ENCODE measurements at places on chromosomes 6 and 20.
A peak's percentile ranks its signal among the peaks of the same experiment; 100 is the strongest.

DNA sequence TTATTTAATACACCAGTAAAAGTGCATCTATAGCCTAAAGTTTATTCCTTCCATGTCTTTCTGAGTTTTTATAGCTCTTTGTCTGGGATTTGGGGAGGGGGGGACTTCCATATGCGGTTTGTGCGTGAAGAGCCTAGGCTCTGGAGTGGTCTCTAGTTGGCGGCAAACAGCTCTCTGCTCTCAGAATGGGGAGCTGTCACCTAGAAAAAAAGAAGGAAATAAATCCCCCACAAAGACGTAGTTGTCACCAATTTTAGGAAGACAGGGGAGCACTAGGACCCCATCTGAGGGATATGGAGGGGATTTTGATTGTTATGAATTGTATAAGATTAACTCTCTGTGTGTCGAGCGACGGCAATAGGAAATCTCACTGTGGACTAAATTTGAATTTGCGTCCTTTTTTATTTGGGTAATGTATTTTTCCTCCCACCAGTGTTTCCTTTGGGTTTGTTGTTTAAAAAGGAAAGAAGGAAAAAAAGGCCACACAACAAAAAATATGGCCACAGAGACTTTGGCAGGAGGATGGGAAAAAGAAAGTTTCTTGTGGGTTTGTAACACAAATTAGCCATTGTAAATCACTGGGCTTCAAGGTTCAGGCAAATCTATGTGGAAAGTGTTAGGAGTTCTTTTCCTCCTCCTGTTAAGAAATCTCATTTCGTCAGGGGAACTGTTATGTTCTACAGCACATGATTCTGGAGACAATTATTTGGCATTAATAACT, 7.4 kb downstream of the POU3F2 start:
- no peak for DNase-seq

GRCh38 chr6:86938814-86939213, 1.5 kb downstream of the HTR1E start:
- no peak for DNase-seq

DNA sequence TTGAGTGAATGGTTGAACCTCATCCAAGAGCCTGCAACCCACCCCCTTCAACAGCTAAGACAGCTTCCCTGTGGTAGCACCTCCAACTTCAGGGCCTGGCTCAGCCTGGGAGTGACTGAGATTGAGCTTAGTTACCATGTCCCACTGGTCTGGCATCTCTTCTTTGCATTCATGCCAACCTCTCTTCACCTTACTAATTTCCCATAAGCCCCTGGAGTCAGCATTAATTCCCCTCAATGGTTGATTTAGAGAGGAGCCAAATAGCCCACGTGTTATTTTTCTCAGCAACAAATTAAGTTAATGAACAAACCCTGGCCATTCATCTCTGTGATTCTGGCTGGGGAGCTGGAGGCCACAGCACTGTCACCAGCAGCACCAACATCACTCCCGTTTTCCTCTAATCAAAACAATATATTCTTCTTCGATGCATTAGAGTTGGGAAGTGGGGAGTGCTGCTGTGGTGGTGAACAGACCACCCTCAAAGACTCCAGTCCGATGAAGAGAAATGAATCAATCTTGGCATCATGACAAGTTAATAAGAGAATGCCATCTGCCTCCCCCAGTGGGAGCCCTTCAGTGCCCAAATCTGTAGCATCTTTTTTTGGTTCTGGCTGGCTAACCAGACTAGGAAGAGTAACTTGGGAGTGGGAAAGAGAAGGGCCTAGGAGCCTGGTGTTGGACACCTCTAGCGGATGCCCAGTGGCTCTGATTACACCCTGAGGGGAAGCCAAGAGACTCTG, 316.9 kb upstream of the RNF24 start:
- DNase-seq: no peak

DNA sequence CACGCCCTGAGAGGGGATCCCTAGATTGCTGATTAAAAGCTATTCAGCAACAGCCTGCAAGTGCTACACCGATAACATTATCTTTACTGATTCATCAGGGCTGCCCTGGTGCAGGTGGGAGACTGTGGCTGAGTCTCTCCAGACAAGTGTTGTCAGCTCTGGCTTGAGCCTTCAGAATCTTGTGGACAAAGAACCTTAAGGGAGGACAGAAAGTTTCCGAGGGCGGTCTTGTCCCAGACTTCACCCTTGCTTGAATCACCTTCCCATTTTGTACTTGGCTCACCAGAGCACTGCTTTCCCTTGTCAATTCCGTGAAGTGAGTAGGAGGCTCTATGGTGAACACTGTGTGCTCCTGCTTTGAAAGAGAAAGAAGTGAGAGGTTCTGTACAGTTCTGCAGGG, 88.6 kb upstream of the PCSK2 start:
- DNase-seq: no peak

DNA sequence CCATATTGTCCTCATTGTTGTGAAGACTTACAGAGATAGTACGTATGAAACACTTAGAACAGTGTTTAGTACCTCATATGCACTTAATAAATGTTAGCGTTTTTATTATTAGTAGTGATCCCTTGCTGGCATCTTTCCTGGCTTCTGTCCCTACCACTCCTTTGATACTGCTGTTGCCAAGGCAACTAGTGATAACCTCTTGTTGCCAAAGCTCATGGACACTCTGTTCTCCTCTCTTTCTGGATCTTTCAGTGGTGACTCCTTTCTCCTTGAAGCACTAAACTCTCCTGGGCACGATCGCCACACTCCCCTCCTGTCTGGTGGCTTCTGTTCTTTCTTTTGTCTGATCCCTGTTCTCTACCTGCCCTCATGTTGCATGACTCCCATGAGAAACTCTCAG, 83.5 kb downstream of the FOXO3 start:
- DNase-seq: no peak

DNA sequence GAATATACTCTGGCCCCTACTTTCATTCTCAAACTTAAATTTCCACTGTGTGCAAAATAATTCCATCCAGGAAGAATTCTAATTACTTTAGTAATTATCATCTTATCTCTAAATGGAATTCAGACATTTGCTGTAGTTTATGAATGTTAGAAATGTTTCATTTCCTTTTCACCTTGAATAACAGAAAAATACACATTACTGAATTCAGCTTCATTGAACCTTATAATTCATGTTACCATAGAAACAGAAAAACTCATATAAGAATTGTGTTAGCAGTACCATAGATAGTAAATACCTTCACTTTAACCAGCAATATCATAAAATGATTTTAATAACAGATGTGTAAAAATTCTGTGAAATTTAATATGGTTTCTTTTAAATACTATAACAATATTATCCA, 514.9 kb downstream of the CDKAL1 start:
- no peak for DNase-seq

DNA sequence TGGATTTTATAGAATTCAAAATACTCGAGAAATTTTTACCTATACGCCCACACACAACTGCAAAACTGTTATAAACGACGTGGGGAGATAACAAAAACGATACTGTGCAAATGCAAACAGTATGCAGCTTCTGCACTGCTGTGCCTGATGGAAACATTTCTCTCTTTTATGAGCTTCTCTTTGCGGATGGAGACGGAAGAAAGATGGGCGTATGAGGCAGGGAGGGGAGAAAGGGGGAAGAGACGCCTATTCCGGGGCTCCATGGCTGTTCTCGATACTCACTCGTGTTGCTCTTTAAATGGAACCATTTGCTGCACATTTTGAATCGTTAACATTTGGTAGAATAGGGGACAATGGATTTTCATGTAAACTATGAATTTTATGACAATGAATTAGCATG, 69.1 kb upstream of the EXOC2 start:
- no peak for DNase-seq

DNA sequence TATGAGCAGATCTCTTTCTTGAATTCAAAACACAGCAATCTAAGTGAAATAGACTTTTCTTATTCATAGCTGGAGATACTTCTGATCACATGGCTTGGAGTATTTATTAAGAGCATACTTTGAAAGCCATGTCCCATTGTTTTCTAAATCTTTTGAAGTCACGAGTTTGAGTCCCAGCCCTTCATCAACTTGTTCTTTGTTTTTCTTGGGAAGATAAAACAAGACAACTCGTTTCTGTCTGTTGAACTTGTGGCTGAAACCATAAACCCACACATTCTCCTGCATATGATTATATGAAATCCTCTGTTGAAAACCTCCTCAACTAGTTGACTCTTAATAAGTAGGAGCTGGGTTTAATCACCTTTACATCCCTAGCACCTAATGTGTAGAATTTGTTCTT, 3.3 kb downstream of the RNF144B start:
- no peak for DNase-seq

DNA sequence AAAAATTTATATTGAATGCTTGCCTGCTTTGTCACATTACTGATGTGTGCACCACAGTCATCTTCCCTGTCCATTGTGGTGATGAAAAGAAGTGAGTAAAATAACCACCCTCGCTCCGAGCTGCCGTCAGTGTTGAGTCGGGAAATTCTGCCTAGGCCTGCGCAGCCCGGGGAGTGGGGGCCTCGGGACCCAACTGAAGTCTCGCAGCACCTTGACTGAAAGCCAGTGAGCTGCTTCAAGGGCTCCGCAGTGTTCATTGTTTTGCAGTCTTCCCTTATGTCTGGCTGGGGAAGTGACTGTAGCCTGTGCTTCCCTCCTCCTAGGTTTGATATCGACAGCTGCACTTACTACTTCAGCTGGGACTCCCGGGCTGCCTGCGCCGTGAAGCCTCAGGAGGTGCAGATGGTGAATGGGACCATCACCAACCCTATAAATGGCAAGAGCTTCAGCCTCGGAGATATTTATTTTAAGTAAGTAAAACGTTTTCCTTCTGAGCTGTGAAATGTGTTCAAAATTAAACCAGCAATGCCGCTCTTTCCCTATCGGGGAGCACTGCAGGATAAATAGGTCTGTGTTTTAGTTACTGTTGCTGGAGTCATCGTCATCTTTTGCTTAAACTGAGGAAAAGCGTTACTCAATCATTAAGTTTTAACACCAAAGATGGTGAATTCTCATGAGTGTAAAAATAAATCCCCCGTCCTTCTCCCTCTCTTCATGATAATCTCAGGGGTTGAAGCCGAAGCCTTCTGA, 32.7 kb upstream of the SLC22A1 start:
- no peak for DNase-seq

- DNase-seq: no peak
Observed at GRCh38 chr20:2395136-2395535, 14.4 kb downstream of the TGM6 start.

DNA sequence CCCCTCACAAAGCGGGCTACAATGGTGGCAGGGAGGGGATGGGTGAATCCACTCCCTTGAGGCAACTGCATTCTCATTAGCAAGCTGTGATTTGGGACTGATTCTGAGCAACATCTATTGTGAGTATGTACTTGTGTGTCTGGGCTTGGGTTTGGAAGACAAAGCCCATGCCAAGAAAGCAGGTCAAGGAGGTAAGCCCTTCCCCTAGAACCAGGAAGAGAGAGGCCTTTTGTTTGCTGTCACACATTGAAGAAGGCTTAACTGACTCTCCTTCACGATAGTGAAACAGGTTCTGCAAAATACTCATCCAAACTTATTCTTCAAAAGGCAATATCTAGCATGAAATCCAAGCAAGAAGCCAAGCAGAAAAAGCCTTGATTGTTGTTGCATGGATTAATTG, 403.1 kb upstream of the ID4 start:
- DNase-seq: no peak

DNA sequence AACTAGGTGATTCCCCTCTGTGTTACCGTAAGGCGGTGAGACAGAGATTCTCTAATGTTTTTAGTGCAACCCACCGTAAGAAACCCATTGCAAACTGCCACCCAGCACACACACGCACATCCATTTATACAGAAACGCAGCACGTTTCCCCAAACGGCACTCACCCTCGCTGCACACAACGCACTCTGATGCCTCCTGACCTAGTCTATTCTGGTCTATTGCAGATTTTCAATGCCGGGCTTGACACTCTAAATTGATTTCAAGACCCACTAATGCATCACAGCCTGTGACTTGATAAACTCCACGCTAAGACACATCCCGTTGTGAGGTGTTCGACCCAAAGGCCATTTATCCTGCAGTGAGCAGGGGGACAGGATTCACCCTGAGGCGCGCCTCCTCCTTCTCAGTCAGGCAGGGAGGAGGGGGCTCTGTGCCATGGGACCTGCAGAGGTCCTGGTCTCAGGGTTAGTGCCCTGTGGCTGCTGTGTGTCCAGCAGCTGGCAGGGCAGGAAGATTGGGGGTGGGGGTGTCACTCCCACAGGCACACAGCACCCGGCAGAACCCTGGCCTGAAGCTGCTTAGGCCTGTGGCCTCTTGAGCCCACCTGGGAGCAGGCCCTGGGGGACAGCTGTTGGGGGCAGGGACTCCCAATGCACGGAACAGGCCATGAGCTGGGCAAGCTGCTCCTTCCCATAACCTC, 335.6 kb downstream of the PREX1 start:
- no peak for DNase-seq

- no peak for DNase-seq
Observed at GRCh38 chr6:165600606-165601005, 62.4 kb downstream of the PDE10A start.

DNA sequence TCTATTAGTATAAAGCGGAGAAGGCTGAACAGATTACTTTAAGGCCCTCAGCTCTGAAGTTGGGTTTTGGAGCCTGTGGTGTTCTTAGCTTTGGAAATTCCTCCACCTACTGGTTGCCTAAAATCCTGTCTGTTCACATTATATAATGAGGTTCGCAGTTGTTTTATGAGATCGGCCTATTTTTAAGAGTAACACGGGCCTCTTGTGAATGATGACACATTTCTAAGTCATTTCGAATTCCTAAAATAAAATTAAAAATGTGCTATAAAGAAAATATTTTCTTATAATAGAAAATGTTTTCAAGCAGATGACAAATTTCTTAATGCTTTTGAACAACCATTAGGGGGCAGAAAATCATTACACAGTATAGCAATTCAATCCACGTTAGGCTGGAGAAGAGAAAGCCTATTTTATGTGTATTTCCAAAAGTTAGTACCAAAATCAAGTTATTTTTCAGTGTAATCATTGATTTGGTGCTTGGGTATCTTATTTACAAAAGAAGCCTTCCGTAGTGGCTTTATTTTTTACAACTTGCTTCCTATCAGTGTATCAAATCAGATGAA, 15.8 kb upstream of the FAM8A1 start:
- peak; percentile 58 for DNase-seq

- no peak for DNase-seq
Observed at GRCh38 chr6:148347441-148348054, 4.9 kb downstream of the SASH1 start.

DNA sequence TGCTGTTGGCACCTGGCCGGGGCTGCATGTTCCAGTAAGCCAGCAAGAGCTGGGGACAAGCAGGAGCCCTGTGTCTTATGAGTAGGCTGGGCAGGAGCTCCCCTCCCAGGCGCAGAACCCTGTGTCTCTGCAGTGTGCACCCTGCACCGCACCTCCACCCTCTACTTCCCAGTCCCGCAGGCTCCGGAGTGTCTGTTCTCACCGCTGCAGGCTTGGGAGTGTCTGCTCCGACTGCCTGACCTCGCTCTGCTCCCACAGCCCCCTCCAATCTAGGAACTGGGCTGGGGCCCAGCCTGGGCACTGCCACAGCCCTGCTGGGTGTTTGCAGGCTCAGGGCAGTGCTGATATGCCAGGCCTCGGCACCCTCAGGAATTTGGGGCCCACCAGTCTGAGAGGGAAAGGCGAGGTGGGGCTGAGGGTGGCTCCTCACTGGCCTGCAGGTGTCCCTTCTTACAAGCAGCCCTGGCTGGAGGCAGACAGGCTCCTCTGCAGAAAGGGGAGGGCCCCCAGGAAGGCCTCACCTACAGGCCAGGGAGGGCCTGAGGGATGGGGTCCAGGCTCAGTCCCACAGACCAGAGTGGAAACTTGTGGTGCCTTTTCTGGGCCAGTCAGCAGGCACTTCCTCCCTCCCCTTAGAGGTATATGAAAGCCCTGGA, 871.6 kb upstream of the GJE1 start:
- no peak for DNase-seq

Measured in HS-5 (cell line).